Stimulated activated effector memory CD8-positive, alpha-beta T cell treated with anti-CD3 and anti-CD28 coated beads, Interleukin-12 subunit alpha, Interleukin-12 subunit beta, amount 100 ng/mL, for 72 hours (primary cell): ENCODE measurements at places on chromosomes 16 and 17.

DNA sequence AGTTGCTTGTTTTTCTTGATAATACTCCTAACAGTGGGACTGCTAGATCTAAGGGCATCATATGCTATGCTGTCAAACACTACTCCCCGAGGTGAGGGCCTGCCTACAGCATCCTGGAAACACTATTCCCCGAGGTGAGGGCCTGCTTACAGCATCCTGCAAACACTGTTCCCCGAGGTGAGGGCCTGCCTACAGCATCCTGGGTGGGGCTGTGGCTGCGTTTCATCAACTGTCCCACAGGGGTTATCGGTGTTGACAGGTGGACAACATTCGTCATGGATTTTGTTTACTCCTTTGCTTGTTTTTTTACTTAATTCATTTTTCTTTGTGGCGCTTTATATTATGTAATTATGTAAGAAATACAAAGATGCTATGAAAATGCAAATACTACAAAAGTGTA lies 22.5 kb downstream of the NPRL3 start:
- no peak for DNase-seq

GRCh38 chr16:456891-457483 lies 31.5 kb downstream of the RAB11FIP3 start:
- no peak for DNase-seq

DNA sequence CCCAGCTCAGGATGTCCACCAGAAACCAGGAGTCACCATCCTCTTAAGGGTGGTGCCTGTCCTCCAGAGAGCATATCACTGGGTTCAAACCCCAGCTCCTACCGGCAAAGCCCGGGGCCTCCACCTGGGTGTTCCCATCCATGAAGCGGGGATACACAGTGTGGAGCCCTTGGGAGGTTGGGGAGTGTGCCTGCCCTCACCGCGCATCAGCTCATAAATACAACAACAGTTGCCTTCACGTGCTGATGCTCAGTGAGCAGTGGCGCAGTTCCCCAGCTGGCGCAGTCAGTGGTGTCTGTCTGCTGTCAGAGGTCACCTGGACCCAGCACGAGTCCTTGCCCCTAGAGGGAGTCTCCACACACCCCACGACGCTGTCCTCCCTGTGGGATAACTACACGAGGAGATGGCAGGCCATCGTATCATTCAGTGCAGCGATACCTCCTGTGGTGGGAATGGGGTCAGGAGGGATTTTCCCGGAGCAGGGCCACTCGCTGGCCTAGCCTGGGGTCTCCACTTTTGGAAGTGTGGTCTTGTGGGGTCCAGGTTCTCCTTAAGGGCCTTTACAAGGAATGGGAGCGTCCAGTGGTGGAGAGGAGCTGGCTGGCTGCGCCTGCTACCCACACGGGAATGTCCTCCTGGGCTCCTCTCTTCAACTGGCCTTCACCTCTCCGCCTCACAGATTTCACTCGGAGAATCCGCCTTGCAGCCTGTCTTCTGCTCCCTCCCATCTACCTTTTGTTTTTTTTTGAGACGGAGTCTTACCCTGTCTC lies 2.3 kb upstream of the ELOB start:
- no peak for DNase-seq

DNA sequence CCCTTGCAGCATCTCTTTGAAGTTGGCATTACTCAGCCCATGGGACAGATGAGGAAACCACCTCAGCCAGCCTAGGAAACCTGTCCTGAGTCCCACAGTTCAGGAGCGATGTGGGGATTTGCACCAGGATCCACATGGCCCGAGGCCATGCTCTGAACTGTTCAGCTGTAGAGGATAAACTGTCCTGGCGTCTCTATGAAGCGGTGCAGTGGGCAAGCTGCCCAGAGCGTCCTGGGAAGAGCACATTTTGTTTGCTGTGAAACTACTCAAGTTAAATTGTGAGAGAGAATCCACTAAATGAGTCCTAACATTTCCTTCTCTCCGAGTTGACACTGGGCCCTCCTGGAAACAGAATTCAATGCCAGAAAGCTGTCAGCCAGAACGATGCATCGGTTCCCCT lies 276.6 kb upstream of the TNRC6C start:
- no peak for DNase-seq

GRCh38 chr16:86200722-86201121 lies 301.8 kb downstream of the IRF8 start:
- no peak for DNase-seq

DNA sequence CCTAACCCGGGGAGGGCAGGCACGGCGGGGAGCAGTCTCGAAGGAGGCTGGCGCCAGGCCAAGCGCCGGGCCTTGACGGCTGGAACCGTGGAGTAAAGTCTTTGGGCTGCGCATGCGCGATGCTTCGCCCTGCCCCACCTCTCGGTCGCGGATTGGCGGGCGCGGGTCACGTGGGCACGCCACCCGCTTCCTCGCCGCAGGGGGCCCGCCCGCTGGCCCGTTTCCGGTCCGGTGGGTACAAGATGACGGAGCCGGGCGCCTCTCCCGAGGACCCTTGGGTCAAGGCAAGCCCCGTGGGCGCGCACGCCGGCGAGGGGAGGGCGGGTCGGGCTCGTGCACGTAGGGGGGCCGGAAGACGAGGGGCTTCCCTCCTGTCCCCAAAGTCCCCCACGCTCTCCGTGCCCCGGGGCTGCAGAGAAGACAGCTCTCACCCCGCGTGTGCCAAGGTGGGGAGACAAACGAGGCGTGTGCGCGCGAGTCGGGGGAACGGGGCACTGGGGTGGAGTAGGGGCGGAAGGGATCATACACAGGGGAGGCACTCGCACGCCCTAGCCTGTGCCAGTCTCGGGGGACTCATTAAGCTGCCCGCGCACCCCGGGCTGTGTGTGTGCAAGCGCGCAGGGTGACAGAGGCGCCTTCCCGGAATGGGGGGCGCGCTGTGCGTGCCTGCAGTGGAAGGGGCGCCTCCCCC lies at the start of gene MLX:
MLX (plus strand) TSS at position 218 of the 691 bp plus-strand sequence; CDS start at position 243, 25 bp downstream.
- DNase-seq: peak; percentile 91

GRCh38 chr16:56977823-56978430 lies 11.4 kb upstream of the NLRC5 start:
- no peak for DNase-seq
